ENCODE measurements at places on chromosomes 11 and 22.
A peak's percentile ranks its signal among the peaks of the same experiment; 100 is the strongest.

DNA sequence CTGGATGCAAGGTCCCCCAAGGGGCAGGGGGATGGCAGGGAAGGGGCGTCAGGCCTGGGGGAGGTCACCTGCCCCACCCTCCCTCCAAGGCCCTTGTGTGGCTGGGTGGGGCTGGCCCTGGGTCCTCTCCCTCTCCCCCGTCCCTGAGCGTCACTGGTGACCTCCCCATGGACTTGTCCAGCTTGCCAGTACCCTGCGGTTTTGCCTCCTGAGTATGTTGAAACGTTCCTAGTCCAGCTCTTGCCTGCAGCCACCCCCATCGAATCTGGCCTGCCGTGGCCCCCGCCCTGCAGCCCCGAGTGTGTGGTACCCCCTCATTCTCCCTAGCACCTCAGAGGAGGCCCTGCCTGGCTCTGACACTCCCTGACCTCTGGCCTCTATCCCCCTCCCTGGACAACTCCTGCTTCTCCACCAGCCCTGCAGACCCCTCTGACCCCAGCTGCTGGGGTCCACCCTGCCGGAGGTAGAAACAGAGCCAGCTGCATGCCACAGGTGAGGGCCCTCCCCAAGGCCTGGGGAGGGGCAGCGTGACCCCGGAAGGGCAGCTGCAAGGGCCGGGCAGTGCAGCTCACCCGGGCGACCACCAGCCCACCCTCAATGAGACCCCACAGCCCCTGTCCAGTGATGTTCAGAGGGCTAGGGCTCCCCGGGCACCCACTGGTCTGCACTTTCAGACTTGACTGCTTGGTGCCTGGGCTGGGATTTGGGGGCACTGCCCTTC, 4.1 kb upstream of the MUC6 start:
- no peak for DNase-seq

- no peak for DNase-seq
Observed at GRCh38 chr22:17920145-17920605, 104.2 kb downstream of the MICAL3 start.

- no peak for DNase-seq
Observed at GRCh38 chr11:73383249-73384124, 7.3 kb downstream of the RELT start.

DNA sequence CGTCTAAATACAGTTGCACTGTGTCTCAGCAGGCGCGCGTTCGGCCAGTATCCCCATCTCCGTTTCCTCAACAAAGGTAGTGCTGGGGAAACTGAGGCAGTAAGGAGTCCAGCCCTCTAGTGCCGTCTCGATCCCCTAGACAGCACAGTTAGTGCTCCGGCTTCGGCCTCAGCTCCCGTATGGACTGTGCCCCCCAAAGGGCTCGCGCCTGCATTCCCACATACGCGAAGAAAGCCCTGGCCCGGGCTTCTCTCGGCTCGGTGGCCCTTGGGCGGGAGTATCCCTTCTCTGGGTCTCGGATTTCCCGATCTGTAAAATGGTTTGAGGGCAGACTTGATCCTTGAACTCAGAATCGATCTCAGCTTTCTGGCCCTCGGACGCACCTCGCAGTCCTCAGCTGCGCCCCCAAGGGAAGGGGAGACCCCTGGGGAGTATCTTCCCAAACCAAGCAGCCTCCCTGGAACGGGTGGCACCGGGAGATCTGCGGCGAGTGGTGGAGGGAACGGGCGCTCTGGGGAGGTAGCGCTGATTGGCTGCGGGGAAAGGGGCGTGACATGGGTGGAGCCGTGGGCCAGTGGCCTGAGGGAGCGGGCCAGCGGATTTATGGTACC, 759 bp upstream of the PEX16 start:
- DNase-seq = peak; percentile 77

DNA sequence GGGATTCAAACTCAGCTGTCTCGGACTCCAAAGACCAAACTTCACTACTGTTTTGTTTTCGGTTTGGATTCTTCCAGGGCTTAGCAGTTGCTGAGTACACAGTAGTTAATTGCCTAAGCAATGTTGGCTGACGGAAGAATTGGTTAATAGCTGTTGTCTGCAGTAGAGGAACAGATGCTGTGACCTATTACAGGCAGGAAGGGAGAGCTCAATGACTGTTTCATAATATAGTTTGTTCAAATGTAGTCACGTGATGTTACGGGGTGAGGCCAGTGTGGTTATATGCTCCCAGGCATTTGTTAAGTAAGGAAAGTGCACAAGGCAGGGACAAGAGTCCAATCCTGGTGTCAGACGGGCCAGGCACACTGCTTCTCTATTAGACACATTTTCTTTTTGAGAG, 222.6 kb upstream of the CCDC90B start:
- DNase-seq = no peak

GRCh38 chr11:78790784-78791183, 216.1 kb upstream of the NARS2 start:
- DNase-seq = no peak
